ENCODE measurements at places on chromosomes 7 and 10.
A peak's percentile ranks its signal among the peaks of the same experiment; 100 is the strongest.

DNA sequence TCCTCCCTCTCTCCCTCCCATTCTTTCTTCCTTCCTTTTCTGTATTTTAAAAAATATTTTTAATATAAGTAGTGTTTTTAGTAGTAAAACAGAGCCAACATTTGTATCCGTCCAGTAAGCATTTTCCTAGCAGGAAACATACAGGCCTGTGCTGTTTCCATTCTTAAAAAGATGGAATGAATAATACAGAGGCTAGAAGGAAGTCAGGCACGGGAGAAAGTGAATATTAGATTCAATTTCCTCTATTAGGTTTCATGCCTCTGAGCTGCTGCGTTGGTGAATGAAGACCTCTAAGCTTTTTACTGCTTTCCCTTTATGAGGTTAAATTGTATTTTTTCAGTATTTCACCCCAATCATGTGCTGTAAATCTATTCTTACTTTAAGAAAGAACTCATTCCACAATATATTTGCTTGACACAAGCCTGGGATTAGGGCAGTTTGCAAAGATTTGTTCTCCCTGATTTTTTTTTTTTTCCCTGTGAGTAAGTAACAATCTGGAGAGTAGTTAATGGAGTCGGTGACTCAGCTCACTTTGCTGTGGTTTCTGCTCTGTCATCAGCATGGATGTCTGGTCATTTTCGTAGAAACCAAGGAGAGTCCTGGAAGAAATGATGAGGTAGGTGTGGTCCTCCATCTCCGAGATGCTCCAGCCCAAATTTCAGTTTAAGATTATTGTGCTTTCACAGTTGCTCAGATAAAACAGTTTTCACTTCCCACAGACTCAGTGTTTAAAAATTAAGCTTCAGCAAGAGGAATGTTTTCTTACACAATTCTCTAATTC lies 76.1 kb upstream of the PITRM1 start:
- DNase-seq = no peak

GRCh38 chr10:124614003-124614659 lies 130.0 kb downstream of the FAM53B start:
- DNase-seq = no peak

- peak; percentile 8 for DNase-seq
These were observed 143.1 kb upstream of the STK17A start for GRCh38 chr7:43439631-43440401.

DNA sequence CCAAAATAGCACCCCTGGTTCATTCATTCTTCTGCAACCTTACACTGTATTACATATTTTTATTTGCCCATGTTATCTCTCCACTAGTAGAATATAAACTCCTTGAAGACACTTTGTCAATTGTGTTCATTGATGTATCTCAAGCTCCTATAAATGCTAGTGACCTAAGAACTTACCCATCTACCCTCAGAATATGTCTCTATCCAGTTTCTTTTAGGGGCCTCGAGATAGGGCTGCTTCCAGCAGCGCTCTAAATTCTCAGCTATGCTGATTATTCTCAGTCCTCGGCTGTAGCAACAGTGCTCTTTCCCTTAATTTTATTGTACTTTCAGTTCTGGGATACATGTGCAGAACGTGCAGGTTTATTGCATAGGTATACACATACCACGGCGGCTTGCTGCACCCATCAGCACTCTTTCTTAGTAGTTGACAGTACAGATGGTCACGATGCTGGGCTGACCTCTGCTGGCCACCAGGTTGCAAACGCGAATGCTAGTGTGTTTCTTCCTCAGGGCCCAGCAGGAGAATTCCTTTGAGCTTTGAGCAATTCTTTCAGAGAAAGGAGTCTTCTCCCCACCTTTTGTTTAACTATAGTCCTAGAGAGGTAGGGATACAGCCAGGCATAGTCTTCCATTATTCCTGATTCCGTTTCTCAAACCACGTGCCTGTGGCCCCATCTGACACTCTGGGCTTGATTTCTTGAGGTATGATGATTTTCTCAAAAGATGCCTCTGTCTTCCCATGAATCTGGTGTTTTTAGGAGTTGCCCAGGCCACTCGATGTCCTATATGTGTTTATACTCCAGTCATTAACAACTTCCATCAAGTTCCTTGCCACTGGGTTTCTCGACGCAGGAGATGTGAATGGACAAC lies 49.1 kb upstream of the CDC14C start:
- DNase-seq = no peak

All from naive thymus-derived CD8-positive, alpha-beta T cell (primary cell).